ENCODE measurements at places on chromosomes 7 and 10.

DNA sequence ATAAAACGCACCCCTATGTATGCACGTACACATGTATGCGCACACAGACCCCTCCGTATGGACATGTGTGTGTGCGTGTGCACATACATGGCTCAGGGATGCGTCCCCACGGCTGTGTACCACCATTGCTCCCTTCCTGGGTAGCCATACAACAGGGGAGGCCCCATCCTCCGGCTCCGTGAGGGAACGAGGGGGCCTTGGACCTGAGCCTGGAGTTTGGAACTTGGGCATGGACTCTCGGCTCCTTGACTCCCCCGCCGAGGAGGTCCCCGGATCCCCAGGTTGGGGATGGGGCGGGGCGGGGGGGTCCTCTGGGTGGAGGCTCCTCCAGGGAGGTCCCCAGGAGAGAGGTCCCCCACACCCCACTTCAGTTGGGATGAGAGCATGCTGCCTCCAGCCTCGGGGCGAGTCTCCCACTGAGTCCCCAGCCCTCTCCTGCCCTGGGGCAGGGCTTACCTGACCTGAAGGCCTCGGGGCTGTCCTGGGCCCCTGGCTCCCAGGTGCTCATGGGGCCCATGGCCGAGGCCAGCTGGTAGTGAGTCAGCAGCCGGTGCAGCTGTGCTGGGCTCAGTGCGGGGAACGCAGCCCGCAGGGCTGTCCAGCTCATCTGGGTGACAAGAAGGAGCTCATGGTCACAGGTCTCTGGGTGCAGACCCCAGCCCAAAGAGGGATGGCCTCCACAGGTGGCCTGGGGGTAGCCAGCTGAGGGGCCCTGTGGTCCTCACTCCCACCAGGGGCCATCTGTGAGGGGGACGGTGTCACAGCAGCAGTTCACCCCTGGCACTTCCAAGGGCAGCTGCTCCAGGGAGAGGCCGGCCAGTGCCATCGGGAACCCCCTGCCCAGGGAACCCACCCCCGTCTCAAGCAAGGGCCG lies 29.9 kb downstream of the AP5Z1 start:
- DNase-seq = no peak

DNA sequence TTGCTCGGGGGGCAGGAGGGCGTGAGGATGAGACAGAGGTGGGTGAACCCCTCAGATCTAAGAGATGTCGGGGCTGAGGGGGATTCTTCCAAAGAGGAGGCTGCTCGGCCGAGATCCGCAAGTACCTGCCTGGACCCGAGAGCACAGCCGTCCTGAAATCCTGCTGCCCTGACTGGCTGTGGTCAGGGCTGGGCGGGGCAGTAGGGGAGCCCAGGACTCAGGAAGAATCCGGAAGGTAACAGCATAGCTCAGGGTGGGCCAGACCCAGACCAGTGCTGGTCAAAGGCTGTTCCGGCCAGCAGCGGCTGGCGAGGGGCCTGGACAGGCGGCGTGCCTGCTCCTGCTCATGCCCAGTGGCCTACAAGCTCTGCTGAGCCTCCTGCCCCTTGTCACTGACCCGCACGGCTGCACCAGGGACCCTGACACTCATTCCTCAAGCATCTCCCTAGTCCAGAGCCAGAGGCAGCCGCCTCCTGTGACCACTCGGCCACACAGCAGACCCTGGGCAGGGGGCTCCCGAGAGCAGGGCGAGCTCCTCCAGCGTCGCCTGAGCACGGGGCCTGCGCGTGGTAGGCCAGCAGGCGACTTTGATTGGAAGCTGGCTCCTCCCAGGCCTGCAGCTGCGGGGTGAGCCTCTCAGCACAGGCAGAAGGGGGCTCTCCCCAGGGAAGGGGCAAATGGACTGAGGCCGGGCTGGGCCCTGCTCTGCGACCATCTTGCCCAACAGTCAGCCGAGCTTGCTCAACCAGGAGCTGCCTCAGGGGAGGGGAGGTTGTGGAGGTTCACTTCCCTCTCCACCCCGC lies 3.1 kb upstream of the ADAP1 start:
- no peak for DNase-seq

GRCh38 chr10:124025152-124025551 lies 68.2 kb downstream of the CHST15 start:
- DNase-seq = peak; percentile 47

DNA sequence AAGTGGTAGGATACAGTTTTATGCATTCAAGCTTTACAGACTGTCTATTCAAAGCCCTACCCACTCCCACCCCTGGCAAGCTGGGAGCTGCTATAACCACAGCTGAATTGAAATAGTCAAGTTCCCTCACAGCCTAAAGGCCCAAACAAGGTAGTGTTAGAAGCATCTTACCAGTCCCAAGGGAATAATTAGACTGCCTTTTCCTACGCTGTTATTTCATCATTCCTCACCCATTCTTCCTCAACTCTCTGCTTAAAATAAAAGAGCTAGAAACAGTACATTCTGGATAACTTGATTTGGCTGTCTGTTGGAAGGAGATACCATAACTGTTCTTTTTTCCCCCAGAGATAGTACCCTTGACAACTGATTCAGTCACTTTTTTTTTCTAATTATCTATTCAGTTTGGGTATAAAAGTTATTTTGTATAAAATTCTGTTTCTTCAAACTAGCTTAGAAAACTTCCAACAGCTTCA lies 54.0 kb downstream of the RAPGEF5 start:
- DNase-seq = peak; percentile 43

DNA sequence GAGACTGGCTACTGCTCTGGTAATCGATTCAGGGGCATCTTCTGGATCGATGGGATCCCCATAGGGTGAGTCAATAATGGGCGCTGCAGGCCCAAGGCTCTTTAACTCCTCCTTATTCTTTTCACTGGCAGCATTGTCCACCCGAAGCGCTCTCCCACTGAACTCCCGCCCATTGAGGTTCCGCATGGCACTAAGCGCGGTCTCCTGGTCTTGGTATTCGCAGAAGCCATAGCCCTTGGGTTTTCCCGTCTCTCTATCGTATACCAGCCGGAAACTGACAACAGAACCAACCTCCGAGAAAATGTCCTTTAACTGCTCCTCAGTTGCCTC lies 285 bp downstream of the CSTF2T start:
- no peak for DNase-seq

- DNase-seq = no peak
These were observed 99.7 kb downstream of the MAPK8 start for GRCh38 chr10:48406204-48406603.

Data from DND-41 (cell line).